Germinal center (tissue), 1 donor: ENCODE measurements at places on chromosomes 12 and 14.
A peak's percentile ranks its signal among the peaks of the same experiment; 100 is the strongest.

DNA sequence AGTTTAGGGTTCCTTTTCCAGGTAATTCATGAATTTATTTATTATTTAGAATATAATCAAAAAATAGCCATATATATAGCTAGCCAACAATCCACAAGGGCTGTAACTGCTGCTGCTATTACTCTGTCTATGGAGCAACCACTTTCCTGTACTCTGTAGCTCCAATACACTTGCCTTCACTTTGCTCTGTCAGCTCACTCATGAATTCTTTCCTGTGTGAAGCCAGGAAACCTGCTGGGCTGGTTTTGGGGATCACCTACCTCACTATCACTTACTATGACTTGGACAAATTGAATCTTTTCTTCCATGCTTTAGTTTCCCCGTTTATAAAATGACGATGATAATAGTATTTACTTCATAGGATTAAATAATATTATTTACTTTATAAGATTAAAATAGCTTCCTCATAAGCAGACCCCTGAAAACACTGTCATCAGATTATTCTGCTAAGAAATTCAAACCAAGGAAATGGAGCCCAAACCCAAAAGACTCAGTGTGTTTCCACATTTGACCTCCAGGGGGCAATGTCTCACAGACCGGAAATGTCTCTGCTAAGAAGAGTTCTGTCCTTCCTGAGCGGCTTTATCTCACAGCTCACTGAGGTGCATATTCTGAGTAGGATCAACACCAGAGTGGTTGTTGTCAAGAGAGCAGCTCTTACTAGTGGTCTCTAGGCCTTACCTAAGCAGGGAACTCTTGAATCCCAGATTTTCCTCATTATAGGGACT, 457.1 kb downstream of the DAD1 start:
- no peak for DNase-seq

- DNase-seq: no peak
Measured at GRCh38 chr14:105701456-105702274, 175.3 kb downstream of the TMEM121 start.

- DNase-seq: no peak
Measured at GRCh38 chr14:29829851-29830250, 97.8 kb downstream of the PRKD1 start.

DNA sequence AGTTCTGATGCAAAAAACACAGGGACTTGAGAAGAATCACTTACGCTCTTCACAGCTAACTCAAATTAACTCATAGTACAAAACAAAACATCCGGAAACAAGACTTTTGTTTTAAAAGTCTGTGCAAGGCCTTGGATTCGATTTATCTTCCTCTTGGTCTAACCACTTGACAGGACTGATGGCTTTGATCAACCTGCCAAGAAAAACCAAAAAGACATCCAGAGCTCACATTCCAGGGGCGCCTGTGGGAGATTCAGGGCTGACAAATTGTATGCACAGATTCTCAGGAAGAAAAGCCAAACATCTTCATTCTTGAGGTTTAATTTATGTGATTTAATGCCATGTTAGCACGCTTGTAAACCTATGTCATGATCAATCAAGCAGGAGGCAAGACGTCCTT, 129.1 kb upstream of the TMCC3 start:
- DNase-seq: no peak

DNA sequence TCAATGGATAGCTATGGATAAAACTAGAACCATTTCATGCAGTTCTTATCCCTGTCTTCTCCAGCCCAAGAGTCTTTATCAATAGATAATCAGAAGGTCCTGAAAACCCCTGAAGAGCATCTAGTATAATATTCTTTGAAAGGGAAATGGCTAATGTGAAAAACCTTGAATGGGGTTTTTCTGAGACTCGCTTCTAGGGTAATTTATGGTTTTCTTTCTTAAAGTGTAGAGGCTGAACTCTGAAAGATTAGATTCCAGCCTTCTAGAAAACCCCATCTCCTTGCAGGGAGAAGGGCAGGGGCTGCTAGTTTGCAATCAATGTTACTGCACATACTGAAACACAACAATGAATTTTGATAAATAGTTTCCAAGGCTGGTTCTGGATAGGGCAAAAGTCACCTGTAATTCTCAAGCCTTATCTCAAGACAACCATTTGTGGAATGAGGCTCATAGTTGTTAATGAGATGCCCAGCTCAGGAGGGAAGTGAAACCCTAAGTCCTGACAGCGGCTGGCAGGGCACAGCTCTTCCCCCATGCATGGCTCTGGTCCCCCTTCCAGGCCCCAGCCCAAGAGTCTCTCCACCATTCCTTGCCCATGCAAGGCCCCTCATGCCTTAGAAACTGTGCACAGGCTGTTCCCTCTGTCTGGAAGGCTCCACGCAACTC, 33.7 kb upstream of the PYGL start:
- DNase-seq: peak; percentile 61

GRCh38 chr12:27524839-27525753, 1.1 kb downstream of the PPFIBP1 start:
- DNase-seq: no peak

DNA sequence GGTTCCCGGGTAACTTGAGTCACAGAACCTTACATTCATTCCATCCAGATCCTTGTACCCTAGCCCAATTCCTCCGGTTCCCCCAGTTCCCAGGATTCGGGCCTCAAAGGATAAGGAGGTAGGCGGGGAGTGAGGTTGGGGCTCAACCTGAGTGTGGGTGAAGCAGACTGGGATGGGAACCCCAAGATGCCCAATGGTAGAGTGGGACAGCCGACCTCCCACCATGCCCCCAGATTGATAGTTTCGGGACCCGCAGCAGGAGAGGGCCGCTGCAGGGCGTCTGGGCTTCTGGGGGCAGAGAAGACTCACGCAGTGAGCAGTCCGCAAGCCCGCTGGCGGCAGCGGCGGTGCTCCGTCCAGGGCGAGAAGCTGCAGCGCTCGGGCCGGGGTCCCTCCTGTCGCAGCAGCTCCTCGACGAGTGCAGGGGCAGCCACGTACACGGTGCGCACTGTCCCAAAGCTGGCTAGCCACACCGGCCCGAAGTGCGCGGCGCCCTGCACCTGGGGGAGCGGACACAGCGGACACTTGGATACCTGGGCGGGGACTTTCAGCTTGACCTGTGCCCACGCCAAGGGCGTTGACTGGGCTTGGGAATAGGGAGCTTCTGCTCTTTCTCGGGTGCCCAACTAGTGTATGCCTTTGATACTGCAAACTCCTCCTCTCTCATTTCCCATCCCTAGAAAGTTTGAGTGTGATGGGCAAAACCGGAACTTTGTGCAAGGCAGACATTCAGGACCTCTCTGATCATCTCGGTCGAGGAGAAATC, 997 bp downstream of the CYP27B1 start:
- DNase-seq: no peak
